ENCODE measurements at places on chromosomes 2 and 18. TPM values are rescaled to one million over a fixed set of nuclear protein-coding genes. Genes with fewer than 3 reads are reported as not detected.

DNA sequence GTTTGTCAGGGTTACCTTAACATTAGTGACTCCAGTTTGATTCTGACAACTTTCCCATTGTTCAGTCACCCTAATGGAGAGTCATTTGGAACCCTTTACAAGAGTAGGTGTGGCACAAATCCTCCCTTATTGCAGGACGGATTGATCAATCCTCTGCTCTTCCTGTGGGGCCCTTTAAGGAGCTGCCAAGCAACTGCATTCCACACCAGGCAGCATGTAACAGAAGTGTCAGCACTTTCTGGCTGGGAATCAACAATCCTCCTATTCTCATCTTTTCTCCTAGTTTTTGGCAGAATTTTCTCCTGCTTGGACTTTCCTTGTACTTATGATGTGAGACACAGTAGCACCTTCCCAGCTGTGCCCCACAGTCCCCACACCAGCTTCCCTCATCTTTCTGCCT lies 177.8 kb downstream of the ST6GAL2 start:
- no peak for DNase-seq

- peak; percentile 75 for DNase-seq
These were observed 57.1 kb downstream of the ADCYAP1 start for GRCh38 chr18:961644-962355.

DNA sequence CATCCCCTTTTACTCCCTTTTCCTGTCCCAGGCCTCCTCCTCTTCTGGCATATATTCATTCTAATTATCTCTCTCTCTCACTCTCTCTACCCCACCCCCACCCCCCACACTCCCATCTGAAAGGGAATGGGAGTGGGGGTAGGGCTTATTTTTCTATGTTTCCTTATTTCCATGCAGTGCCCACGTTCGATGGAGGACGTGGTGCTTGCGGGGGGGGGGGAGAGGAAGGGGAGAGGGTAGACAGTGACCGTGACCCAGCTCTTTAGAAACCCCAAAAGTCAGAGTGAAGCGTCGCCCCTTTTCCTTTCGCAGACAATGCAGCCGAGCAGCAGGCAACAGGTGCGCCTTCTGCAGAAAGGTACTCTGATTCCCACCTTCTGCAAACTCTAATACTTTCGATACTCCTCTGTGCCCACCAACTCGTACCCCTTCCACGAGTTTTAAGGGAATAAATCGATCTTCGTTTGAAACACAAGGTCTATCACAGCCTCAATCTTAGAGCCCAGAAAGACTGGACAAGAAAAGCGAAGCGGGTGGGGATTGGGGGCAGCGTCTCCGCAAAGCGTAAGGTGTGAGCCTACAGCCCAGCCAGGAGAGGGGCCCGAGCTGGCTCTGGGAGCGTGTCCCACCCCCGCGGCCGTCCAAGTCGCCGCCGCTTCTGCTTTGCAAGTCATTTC lies 891 bp upstream of the NR4A2 start:
- no peak for DNase-seq

DNA sequence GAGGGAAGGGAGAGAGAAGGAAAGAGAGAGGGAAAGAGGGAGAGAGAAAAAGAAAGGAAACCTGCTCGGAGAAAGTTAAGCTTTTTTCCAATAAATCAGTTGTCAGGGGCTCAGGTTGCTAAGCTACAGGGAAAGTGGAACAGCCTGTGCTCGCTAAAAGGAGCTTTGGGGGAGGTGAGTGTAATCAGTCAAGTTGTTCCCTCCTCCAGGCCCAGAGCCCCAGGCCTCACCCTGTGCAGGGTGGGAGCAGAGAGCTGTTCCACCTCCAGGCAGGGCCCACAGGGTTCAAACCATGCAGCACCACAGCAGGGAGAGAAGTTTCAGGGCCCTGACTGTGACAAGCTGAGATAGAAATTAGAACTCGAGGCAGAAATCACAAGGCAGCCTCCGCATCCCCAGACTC lies 56.4 kb upstream of the PPP1CB start:
- DNase-seq = peak; percentile 32

DNA sequence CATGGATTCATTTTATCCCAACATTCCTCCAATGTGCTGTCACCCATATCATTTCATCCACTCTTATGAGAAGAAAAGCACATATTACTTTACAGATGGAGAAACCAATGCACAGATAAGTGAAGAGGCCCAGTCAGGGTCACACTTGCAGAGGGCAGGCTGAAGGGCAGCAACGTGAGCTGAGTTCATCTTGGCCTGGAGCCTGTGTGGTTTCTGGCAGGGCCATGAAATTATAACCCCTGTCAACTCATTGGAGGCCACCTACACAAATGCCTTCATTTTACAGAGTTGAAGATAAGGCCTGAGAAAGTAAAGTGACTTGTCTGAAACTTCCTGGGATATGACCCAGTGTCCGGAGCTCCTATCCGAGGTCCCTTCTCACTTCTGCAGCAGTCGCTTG lies 88.4 kb upstream of the NRP2 start:
- no peak for DNase-seq

DNA sequence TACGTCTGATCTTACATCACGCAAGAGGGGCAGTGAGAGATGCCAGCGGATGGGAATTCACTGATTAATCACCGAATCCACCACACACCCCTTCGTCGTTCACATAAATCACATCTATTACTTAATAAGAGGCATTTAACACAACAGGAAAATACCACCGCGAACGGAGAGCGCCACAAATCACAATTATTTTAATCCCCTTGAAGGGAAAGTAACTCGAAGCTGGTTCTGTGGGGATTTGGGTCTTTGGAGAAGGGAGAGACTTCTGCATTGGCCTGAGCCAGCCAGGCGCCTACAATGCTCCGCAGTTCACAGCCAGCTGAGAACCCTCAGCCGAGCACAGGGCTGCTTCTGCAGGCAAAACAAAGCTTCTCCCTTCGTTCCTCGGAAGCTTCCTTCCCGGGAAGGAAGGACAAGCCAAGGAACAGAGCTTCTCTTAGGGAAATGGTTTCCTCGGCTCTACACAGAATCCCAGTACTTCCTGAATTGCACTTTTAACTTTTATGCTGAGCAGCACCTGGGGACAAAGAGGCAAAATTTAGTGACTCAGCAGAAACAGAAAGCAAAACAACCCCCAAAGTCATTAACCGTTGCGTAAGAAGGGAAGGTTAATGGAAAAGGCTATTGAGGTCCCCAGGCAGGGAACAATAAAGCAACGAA lies at the start of gene LRP1B:
Gene LRP1B, minus strand, starts transcription at position 7 of the 660 bp plus-strand sequence. CDS start 287 bp downstream, outside the sequence.
- peak; percentile 57 for DNase-seq

GRCh38 chr2:11161747-11162146 lies 6.5 kb downstream of the SLC66A3 start:
- no peak for DNase-seq

The GREB1 gene
- total RNA-seq = 36.5 TPM

GRCh38 chr18:69220529-69220928 lies 180.2 kb upstream of the DOK6 start:
- DNase-seq = no peak

DNA sequence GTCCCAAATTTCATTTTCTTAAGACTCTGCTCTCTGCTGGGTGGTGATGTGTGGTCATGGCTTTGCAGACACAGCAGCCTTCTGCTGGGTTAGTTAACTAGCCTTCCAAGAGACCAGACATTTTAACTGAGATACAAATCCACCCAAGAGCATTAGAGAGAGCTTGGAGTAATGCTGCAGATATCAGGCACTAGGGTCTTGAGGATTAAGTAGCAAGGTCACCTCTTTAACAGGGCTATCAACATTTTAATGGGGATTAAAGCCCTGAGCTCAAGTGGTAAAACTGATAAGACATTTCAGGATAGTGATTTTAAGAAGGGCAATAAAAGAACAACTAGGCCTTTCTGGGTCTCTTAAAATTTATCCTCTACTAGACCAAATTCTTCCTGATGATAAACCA lies 461.2 kb downstream of the MEIS1 start:
- DNase-seq = no peak

The TMEM163 gene
- total RNA-seq = 1.1 TPM

The PRSS56 gene
- total RNA-seq = not detected

The RTP5 gene
- 0.50 TPM for total RNA-seq

GRCh38 chr2:72780477-72780876 lies 45.4 kb downstream of the EXOC6B start:
- no peak for DNase-seq

The KCNG2 gene
- total RNA-seq = not detected

- DNase-seq = no peak
These were observed 13.6 kb upstream of the GPR35 start for GRCh38 chr2:240611601-240612210.

DNA sequence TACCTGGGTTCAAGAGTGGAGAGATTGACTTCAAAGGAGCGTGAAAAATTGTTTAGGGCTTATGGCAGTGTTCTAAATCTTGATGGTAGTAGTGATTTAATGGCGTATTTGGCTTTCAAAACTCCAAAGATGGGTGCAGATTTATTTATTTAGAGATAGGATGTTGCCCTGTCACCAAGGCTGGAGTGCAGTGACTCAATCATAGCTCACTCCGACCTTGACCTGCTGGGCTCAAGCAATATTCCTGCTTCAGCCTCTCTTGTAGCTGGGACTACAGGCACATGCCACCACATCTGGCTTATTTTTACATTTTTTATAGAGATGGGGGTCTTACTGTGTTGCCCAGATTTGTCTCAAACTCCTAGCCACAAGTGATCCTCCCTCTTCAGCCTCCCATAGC lies 52.5 kb downstream of the FAM117B start:
- no peak for DNase-seq

The DPYSL5 gene
- total RNA-seq = 10.3 TPM

DNA sequence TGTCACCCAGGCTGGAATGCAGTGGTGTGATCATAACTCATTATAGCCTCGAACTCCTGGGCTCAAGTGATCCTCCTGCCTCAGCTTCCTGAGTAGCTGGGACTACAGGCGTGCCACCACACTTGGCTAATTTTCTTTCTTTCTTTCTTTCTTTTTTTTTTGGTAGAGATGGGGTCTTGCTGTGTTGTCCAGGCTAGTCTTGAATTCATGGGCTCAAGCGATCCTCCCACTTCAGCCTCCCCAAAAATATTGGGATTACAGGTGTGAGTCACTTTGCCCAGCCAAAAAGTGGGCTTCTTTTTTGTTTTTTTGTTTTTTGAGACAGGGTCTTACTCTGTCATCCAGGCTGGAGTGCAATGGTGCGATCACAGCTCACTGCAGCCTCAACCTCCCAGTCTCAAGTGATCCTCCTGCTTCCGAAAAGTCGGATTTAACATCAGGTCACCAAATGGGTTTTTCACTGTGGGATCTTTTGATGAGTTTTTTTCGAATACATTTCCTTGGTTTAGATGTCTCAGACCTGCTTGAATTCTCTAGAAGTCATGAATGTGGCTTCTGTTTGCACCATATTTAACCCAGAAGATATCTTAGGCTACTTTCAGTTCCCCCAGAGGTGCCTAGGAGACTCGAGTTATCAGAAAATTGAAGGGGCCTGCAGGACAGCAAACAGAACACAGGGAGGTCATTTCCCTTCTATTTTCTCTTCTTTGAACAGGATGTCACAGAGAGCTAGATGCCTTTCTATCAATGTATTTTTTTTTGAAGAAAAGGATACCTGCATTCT lies 8.9 kb downstream of the RAB31 start:
- no peak for DNase-seq

The ASXL3 gene
- 2.6 TPM for total RNA-seq

- no peak for DNase-seq
These were observed 45.8 kb upstream of the MAL start for GRCh38 chr2:94979406-94980375.

The C2orf80 gene
- not detected for total RNA-seq

The HNRNPA3 gene
- total RNA-seq = 158 TPM

- DNase-seq = no peak
These were observed 67.3 kb upstream of the LGALSL start for GRCh38 chr2:64386676-64387075.

The OSBPL6 gene
- total RNA-seq = 8.5 TPM

DNA sequence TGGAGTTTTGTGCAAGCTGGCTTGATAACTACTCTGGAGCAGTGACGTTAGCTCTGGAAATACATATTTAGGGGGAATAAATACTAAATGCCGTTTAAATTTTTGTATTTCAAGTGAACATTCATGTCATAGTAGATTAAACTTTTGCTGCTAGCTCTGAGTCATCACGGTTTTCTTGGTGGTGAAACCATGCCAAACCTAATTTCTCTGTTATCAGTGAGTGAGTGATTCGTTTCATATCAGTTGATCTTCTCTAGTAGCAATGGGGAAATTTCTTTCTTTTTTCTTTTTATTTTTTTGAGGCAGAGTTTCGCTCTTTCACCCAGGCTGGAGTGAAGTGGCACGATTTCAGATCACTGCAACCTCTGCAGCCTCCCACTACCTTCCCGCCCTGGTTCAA lies 211.1 kb downstream of the PTPRM start:
- DNase-seq = no peak

GRCh38 chr2:236284208-236284607 lies 20.0 kb upstream of the ASB18 start:
- DNase-seq = no peak

The CPLX4 gene
- not detected for total RNA-seq

GRCh38 chr18:55343396-55344073 lies 244.5 kb downstream of the TCF4 start:
- DNase-seq = peak; percentile 60

GRCh38 chr2:204571041-204571440 lies 25.8 kb downstream of the PARD3B start:
- no peak for DNase-seq

The SERPINB10 gene
- total RNA-seq = not detected

DNA sequence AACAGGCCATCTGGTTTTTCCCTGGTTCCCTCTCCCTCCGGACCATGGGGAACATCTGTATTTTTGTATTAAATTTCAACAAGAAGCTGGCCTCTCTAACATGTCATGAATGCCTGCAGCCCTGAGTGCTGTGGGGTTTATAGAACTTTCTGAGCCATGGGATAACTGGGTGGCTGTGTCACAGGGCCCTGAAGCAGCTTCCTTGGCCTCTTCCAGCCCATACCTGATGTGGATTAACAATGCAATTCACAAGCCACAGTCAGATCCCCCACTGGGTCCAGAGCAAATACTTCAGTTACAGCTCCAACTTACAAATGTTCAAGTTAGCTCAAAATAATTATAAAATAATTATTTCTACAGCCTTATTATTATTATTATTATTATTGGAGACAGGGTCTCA lies 307.8 kb upstream of the CELF4 start:
- peak; percentile 1 for DNase-seq

The MYOM1 gene
- total RNA-seq = 0.38 TPM

The STPG4 gene
- 0.28 TPM for total RNA-seq

GRCh38 chr2:190844700-190845401 lies 35.8 kb upstream of the GLS start:
- no peak for DNase-seq

The MGAT4A gene
- total RNA-seq = 5.6 TPM

DNA sequence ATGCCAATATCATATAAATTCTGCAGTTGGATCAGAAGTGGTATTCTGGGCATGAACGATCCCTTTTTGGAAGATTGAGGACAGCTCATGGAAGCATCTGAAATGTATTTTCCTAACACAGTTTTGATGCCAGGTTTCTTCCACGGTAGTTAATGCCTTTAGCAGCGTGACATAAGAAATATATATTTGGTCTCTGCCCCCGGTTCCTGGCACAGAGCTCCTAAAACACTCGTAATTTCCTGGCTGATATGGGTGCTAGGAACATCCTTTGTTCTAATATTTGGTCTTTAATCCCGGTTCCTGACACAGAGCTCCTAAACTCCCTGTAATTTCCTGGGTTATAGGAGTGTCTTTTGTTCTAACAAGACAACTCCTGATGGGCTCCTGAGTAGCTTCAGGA lies 8.2 kb upstream of the CABLES1 start:
- DNase-seq = no peak

All from GM23338 (cell line).